ENCODE measurements at places on chromosomes 11 and 22.

DNA sequence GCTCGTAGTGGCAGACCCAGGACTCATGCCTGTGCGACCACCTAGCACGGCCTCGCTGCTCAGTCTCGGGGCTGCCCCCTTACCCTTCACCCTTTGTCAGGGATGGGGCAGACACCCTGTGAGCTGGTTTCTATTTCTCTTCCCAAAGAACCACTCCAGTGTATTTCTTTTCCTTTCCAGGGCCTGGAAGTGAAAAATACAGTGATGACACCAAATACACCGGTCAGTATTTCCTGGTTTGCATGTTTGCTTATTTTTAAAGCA lies 13.7 kb downstream of the TMEM121B start:
- DNase-seq, result no peak

- DNase-seq, result no peak
Measured at GRCh38 chr11:124951341-124951740, 2.7 kb upstream of the CCDC15 start.

- no peak for DNase-seq
Measured at GRCh38 chr22:19385221-19385906, 46.2 kb downstream of the HIRA start.

DNA sequence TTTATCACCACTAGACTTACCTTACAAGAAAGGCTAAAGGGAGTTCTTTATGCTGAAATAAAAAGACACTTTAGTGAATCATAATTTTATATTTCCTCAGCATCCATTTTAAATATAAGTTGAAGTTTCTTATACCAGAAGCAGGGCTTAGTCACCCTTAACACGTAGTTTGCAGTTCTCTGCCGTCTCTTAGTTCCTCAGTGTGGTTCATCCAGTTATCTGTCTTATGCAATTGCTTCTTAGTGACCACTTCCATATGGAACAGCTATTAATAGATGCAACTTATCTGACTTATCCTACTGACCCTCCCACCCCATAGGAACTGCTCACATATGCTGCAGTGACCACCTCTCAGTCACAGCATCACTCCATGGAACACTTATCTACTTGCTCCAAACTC lies 11.7 kb upstream of the SLC36A4 start:
- DNase-seq, result no peak

- DNase-seq, result no peak
Measured at GRCh38 chr22:42680648-42681047, 31.5 kb upstream of the CYB5R3 start.

Data from stimulated activated CD8-positive, alpha-beta memory T cell treated with anti-CD3 and anti-CD28 coated beads, Interleukin-7, amount 100 ng/mL, for 48 hours (primary cell).